ENCODE measurements at places on chromosomes 5 and 9.

GRCh38 chr5:179371121-179371510 lies 25.9 kb upstream of the ADAMTS2 start:
- no peak for DNase-seq

DNA sequence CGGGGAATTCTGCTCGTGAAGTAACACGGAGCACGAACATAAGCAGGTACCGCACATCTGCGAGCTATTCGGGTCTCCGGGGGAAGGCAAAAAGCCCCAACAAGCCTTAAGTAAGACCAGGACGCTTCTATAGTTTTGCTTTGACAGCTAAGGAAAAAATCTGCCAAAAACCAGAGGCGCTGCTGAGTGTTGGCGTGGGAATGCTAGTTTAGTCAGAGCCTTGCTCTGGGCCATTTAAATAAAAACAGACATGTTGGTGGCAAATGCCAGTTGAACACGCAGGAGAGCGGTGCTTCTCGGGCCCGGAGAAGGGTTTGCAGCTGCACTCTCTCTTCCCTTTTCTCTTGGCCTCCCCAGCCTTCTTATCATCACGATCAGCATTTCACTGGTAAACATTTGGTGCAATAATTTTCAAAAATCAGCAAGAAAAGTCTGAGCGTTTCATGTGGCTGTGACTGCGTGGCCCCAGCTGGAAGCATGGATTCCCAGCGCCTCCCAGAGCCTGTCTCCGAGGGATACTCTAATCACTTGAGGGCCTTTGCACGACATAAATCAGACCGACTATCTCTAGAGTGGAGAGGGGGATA lies 6.4 kb upstream of the NOTCH1 start:
- DNase-seq = no peak

DNA sequence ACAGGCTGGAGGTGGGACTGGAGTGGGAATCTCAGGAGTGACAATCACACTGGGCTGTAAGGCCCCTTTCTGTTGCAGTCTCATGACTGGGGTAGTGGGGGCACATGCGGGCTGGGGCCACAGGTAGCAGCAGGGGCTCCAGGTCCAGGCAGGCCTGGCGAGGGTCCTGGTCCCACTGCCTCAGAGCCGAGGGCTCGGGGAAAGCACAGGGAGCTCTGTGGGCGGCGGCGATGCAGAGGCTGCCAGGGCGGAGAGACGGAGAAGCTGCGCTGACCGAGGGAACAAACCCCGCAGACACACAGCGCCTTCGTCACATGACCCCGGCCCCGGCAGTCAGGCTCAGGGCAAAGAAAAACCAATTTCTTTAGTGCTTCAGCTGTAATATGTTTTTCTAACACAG lies 5.3 kb upstream of the LHX3 start:
- no peak for DNase-seq

DNA sequence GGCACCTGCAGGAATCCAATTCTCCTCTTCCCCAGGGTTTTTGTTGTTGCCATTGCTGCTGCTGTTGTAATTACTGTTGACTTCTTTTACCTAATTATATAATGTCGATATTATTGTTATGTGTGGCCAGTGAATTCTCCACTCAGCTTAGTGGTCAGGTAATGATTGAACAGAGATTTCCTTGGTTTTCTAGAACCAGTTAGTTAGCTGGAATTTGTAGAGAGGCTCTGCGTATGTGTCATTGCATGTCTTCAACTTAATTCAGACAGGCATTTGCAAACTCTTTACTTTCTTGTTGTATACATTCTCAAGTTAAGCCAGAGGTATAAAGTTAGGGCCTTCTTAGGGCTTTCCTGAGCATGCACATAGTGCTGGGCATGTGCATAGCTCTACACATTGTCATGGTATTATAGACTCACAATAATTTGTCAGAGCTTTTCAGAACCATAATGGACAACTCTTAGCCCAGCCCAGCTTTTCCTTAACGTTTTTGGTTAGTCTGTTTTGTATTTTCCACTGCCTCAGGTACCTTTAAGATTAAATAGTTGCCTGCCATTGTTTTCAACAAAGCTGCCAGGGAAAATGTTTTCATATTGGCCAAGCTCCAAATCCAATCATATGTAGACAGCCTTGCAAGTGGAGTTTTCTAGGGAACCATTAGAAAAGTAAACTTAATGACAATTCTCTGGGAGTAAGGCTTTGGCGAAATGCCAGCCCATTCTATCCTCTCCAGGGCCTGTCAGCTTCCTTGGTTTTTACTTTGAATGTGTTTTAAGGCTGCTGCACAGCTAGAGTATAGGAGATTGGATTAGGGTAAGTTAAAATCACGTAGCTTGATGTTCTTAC lies 68.1 kb downstream of the UBE2R2 start:
- DNase-seq = peak; percentile 96

DNA sequence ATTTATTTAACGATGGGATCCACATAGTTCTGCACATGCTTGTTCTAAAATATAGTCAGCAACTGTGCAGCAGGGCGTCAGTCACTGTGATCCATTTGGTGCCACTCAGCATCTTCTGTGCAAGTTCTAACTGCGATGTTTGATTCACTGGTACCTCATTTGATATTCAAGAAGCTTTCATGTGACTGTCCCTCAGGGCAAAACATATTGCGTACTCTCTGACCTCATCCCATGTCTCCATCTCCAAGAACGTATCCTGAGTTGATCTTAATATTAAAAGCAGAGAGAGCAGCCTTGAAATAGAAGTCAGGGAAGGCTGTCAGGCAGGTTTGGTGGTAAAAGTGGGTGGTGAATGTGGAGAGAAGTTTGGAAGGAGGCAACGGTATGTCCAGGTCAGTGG lies 116.5 kb upstream of the ATP10B start:
- no peak for DNase-seq

- DNase-seq = peak; percentile 76
Measured at GRCh38 chr5:10701567-10702039, 59.4 kb downstream of the DAP start.
